Effector CD8-positive, alpha-beta T cell (primary cell): ENCODE measurements at places on chromosomes 12 and 14.

- DNase-seq = no peak
These were observed 165.2 kb upstream of the OTX2 start for GRCh38 chr14:56975521-56975920.

- peak; percentile 16 for DNase-seq
These were observed 594 bp downstream of the ZCCHC8 start for GRCh38 chr12:122499991-122500684.

DNA sequence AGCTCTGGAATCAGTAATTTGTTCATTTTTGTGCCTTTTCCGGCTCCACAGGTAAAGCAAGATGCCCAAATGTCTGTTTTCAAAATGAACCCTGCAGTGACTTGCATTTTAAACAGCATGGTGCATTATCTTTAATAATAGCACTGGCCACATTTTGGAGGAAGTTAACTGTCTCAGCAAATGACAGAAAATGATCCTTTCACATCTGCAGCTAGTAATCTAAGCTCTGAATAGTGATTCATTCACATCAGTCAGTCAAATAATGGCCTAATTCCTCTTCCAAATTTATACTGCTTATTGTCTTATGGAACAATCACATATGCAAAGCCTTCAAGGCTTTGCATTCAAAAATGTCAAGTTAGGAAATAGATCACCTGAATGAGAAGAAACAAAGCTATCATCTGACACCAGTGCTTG is 75.6 kb downstream of the PPM1H start:
- DNase-seq = no peak

DNA sequence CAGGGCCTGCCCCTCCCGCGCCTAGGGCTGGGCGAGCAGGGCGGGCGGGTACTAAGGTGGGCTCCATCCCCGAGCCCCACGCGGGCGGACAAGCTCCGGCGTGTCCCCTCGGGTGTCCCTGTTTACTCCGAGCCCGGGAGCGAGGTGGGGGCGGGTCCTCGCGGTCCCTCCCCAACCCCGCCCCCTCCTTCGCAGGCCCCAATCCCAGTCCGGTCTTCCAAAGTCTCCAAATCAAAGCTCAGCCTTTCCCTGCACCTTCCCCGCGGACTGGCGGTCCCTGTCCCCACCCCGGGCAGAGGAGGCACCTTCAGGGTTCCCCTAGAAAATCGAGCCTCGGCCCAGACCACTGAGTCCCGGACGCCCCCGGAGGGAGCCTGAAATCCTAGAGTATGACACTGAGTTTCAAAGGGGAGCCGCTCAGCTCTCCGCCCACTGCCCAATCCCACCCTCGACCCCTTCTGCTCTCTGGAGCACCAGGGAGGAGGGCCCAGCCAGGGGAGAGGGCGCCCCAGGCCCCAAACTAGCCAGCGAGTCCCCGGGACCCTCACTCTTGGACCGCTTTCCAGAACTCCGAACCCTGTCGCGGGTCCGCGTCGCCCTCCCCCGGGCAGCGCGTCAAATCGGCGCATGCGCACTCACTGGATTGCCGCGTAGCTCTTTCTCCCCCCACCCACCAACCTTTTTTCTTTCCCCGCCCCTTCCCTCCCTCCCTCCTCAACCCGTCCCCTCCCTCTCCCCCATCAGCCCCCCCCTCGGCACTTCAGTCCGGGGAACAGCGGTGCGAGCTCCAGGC is at the start of gene LRP1:
TSS of gene LRP1 (plus strand) at position 758 of the 793 bp plus-strand sequence. CDS start 482 bp downstream, outside the sequence.
- peak; percentile 73 for DNase-seq

DNA sequence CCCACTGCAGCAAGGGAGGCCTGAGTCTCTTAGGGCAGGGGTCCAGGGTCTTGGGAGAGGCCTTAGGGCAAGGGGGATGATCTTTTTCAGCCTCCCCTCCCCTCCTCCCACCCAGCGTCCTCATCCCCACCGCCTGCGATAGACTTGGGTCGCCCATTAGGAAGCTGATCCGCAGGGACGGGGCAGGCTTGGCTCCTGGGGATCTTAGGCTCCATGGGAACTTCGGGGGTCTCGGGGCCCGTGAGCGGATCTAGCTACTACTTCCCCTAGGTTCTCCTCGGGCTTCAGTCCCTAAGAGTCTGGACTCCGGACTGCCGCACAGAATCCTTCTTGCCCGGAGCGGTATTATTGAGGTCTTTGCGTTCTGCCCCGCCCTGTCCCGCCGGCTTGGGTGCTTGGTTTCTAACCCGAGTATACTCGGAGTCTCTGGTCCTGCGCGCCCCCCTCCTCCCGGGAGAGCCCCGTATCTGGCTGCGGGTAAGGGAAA is 2.2 kb upstream of the PTHLH start:
- DNase-seq = no peak

DNA sequence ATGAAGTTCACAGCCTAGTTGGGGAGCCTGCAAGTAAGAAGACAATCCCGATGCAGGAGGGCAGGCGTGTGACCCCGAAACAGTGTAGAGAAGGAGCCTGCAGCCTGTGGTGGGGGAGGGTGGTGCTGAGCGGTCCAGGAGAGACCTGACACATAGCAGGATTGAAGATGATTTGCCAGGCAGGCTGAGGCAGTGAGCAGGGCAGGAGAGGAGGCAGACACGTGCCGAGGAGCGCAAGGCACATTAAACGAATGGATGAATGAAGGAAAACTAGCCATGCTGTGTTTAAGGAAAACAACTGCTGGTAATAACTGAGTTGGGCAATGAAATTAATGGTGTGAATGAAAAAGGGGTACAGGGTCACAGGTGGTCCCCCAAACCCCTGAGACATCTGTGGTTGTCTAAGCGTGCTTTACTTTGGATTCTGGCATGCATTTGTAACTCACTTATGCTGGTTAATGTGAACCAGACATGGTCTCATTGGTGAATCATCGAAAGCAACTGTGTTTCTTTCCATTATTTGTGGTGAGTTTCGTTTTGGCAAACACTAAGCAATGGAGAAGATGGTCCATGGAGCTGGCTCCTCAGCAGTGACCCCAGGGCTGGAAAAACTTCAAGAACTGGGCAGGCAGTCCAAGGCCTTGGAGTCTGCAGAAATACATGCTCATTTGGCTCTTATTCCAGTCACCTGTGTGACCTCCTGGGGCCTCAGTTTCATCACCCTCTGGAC is 96.9 kb upstream of the EVL start:
- no peak for DNase-seq

DNA sequence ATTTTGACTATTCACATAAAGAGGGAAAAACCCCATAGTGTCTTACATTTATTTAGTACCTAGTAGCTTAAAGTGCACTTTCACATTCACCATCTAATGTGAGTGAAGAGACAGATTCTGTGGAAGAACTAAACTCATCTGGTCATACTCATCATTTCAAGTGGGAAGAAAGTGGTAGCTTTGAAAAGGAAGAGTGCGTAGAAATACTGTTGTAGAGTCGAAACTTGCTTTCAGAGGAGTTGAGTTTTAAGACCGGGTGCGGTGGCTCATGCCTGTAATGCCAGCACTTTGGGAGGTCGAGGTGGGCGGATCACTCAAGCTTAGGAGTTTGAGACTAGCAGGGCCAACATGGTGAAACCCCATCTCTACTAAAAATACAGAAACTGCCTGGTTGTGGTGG is 222.2 kb downstream of the ERC1 start:
- no peak for DNase-seq

DNA sequence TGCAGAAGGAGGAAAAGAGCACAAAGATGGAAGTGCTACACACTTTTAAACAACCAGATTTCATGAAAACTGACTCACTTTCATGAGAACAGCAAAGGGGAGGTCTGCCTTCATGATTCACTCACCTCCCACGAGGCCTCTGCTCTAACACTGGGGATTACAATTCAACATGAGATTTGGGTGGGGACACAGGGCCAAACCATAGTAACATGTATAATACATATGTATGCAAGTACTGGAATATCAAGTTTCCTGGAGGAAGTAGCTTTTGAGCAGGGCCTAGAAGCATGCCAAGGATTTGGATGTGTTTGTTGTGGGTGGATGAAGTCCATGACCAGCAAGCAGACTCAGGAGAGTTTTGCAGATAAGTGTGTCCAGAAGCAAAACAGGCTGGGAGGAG is 409.0 kb downstream of the RGS6 start:
- no peak for DNase-seq

- DNase-seq = no peak
These were observed 1.5 kb downstream of the BATF start for GRCh38 chr14:75523771-75524171.

- DNase-seq = no peak
These were observed 451.3 kb upstream of the USP15 start for GRCh38 chr12:61808856-61809255.

- no peak for DNase-seq
These were observed 26.3 kb downstream of the BICDL1 start for GRCh38 chr12:120015313-120015712.

- no peak for DNase-seq
These were observed 44.1 kb downstream of the SCARB1 start for GRCh38 chr12:124819525-124819924.

DNA sequence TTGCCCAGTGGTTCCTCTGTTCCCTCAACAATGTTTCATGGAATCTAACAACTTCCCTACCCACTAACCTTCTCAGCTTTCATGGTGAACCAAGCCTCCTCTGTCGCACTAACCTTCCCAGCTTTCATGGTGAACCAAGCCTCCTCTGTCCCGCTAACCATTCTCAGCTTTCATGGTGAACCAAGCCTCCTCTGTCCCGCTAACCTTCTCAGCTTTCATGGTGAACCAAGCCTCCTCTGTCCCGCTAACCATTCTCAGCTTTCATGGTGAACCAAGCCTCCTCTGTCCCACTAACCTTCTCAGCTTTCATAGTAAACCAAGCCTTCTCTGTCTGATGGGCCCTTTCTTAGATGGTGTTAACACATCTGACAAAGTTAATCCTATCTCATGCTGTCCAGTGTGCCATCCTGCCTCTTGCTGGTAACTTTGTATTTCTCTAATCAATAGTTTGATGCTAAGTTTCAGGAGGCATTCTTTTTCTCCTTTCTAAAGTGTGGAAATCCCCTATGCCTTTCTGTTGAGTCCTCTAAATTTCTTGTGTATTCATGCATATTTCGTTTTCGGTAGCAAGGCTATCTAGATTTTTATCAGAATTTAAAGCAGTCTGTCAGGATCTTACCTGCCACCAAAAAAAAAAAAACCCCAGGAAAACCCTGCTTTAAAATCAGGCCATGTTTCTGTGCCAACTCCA is 26.8 kb upstream of the KCNK13 start:
- DNase-seq = no peak

DNA sequence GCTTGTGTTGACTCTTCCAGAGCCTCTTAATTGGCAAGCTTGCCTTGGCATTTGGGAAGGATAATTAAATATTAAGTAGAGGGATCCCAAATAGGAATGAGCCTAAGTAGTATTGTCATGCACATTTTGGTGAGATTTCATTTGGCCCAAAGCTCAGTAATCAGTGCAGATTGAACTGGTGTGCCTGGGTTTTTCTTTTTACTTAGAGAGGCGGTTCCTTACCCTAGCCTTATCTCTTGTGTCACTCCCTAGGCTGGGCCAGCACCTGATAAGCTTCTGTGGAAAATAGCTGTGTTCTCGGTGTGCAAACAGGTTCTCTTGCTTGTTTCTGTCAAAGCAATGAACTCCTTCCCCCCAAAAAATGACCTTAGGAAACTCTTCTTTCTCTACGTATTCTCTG is 9.3 kb upstream of the B4GALNT3 start:
- DNase-seq = no peak

GRCh38 chr12:57700317-57700716 is 6.4 kb downstream of the OS9 start:
- no peak for DNase-seq

DNA sequence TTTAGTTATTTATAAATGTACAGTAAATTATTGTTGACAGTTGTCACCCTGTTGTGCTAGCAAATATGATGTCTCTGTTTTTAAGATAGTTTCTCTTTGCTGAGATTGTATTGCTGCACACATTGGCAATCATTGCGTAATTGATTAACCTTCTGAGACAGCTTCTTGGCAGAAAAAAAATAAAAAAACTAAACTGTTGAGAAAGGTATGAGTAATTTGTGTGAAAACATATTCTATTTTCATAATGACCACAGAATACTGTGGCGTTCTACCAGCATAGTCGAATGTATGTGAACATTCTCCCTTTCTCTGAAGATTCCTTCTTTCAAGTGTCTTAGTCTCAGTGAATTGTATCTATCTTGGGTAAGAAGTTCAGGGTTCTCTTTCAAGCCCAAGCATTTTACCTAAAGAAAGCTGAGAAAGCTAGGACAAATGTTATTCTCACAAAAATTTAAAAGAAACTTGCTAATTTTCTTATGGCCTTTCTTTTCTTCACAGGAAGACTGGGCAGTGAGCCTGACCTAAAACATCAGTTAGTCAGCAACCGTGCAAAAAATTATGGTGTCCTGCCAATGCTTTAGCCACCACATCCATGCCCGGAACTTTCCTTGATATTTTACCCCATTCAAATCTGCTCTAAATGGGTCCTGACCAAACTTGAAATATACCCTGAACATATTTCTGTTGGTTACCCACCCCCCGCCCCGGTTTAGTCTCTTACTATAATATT is 69.0 kb upstream of the REP15 start:
- no peak for DNase-seq

GRCh38 chr14:24059841-24060388 is 8.1 kb downstream of the CARMIL3 start:
- DNase-seq = no peak

- DNase-seq = peak; percentile 51
These were observed 4.6 kb downstream of the MTRFR start for GRCh38 chr12:123237646-123238329.

DNA sequence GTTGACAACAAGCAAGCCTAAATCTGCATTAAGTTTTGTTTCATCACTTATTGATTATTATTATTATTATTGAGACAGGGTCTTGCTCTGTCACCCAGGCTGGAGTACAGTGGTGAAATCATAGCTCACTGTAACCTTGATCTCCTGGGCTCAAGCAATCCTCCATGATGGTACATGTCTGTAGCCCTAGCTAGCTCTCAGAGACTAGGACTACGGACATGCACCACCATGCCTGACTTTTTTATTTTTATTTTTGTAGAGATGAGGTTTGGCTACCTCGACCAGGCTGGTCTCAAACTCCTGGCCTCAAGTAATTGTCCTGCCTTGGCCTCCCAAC is 35.7 kb upstream of the STK38L start:
- no peak for DNase-seq

- DNase-seq = no peak
These were observed 48.2 kb upstream of the MAP3K9 start for GRCh38 chr14:70857496-70857890.

GRCh38 chr14:75636100-75636692 is 24.5 kb downstream of the ERG28 start:
- DNase-seq = no peak

GRCh38 chr12:107584563-107584962 is 101.0 kb upstream of the PWP1 start:
- no peak for DNase-seq

- no peak for DNase-seq
These were observed 412.9 kb downstream of the RAD51B start for GRCh38 chr14:68232300-68233055.

DNA sequence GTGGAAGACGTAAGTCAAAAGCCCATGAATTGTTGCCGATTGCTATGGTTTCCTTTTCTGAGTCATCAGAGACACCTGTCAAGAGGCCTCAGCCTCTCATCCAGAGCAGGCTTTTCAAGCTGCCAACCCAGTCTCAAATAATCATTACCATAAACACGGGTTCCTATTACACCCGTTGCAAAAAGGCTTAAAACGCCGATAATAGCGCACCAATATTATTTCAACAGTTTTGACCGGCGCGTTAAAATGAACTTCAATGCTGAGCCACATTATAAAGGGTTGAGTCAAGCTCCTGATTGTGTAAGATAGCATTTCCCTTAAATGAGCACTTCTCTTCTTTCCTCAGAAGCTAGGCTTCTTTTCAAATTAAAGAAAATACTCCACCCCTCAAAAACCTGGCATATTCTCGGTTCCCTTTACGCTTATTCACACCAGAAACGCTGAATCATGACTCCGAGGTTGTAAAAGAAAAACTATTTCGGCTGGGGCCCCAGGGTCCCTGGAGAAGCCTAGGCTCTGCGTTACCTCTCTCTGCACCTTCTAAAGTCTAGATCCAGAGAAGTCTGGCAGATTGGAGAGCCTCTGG is 1.4 kb downstream of the TMTC1 start:
- DNase-seq = no peak
